Mucosa of gallbladder (tissue), 1 donor: ENCODE measurements at places on chromosomes 6 and 20.

GRCh38 chr6:37110500-37111461, 59.2 kb upstream of the PIM1 start:
- DNase-seq = no peak

DNA sequence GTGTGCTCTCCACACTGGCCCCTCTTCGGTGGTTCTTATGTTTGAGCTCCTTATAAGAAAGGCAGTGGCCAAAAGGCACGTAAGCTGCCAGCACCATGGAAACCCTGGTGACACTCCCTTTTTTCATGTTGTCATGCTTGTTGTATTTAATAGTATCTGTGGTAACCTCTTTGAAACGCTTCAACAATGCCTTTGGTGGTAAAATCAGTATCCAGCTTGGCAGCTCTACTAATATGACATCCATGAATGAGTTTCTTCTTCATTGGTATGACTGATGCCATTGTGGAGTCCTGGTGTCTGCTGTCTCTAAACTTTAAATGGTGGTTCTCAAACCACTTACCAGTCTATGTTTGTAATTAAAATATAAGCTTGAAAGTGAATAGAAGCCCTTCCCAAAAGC, 10.7 kb upstream of the MYLK2 start:
- no peak for DNase-seq

GRCh38 chr6:128600397-128600951, 80.1 kb upstream of the PTPRK start:
- DNase-seq = no peak

- DNase-seq = no peak
These were observed 166.4 kb downstream of the NFATC2 start for GRCh38 chr20:51376111-51376510.

DNA sequence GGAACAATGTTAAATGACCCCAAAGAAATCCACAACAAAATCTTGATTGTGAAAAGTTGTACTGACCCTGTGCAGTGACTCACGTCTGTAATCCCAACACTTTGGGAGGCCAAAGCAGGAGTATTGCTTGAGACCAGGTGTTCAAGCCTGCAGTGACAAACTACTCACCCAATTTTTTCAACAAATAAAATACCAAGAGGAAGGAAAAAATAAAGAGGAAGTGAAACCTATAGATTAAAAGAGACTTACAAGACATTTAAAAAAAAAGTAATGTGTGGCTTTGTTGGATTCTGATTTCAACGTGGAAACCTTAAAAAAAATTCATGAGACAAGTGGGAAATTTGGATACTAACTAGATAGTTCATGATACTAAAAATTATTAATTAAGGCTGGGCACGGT, 31.9 kb downstream of the GINS1 start:
- DNase-seq = no peak

DNA sequence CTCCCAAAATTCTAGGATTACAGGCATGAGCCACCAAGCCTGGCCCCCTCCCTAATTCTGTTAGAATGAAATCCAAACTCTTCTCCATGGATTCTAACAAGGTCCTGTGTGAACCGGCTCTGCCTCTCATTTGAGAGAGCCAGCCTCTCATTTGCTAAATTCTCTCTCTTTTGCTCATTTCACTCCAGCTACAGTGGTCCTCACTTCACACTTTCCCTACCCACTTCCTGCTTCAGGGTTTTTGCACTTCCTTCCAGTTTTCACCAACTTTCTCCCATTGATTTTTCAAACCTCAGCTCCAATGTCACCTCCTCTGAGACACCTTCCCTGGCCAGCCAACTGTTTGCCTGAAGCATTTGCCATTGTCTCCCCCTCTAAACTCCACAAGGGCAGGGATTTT, 5.1 kb downstream of the COX4I2 start:
- no peak for DNase-seq

- no peak for DNase-seq
These were observed 52.2 kb downstream of the CDC40 start for GRCh38 chr6:110232450-110232849.

- no peak for DNase-seq
These were observed 348.1 kb downstream of the CDC5L start for GRCh38 chr6:44735630-44735963.

DNA sequence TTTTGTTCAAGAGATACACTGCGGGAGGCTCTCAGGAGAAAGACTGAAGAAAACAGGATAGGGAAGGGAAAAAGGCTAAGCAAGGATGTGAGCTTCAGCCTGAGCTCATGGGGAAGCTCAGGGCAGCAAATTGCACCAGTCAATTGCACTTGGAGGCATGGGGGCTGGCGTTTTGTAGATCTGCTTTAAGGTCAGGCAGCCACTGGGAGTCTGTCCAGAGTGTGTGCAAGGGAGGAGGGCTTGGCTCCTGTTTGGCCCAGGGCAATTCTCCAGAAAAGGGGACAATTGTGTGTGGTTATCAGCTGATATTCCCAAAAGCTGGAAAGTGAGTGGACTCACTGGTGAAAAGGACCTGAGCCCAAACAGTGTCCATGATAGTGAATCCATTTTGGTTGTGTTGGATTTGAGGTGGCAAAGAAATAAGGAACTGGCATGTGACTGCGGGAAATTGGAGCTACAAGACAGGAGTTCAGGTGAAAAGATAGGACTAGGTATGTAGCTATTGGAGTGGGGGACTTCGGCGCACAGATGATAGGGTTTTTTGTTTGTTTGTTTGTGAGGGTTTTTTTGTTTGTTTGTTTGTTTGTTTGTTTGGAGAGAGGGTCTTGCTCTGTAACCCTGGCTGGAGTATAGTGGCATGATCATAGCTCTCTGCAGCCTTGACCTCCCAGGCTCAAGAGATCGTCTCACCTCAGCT, 22.3 kb upstream of the IER3 start:
- no peak for DNase-seq

DNA sequence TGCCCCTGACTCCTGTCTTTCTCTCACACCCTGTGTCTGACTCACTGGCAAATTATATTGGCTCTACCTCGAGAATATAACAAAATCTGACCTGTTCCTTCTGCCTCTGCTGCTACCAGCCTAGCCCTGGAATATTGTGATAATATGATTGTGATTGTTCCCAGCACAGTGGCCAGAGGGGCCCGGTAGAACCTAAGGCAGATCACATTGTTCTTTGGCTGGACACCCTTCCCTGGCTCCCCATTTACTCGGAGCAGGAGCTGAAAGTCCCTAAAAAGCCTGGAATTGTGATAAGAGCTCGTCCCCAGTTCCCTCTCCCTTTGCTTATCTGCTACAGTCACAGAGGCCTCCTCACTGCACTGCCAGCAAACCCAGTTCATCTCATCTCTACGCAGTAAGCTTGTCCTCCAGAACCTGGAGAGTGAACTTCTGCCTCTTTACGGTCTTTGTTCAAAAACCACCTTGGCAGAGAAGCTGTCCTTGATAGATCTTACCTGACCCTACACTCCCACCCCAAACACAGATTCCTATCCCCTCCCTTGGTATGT, 21.8 kb downstream of the SERPINB6 start:
- DNase-seq = no peak

DNA sequence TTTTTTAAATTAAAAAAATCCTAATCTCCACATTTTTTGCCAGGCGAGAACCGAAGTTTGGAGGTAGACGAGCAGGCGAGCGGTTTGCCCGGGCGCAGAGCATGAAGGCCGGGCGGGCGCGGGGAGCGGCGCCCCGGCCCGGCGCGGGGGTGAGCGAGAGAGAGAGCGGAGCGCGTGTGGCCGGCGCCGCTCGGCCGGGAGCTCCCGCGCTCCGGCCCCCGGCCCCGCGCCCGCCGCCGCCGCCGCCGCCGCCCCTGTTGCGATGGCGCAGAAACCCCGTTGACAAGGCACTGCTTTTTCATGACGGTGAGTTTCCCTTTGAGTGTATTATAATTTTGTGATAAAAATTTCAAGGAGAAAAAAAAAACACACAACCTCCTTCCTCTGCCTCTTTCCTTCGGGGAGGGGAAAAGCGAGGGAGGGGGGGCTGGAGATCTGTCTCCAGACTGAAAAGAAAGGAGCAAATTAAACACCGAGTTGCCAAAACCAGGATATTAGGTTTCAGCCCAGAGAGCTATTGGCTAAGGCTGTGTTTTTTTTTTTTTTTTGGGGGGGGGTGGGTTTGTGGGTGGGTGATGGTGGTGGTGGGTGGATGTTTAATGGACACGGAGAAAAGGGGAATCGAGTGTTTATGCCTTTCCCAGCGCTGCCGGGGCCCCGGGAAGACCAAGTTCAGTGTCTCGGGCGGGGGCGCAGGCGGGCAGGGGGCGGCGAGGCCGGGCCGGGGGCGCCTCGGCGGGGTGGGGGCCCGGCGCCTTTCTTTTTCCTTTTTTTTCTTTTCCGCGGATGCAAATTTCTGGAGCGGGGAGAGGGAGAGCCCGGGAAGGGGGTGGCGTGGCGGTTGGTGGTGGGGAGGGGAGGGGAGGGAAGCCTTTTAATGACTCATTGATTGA, at the start of gene BICRAL:
Gene BICRAL (plus strand): TSS at position 257 of the 893 bp plus-strand sequence. CDS start 39,971 bp downstream, outside the sequence.
- DNase-seq = peak; percentile 37

- DNase-seq = no peak
These were observed 361.3 kb upstream of the BTBD3 start for GRCh38 chr20:11556410-11556809.

DNA sequence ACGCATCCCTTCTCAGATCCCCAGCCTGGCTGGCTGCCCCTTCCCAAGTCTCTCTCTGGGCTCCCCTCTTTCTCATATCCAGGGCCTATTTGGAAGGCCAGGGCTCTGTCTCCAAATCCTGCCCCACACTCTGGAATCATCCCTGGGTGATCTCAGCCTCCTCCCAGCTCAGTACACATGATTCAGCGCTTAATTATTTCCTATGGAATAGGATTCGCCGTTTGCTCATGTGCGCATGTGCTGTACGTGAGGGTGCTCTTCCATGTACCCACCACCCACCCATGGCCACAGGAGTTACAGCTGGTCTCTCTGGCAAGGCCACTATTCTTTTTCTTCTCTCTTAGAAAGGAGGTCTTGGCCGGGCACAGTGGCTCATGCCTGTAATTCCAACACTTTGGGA, 81.7 kb upstream of the FOXP4 start:
- DNase-seq = no peak

GRCh38 chr6:68326762-68327161, 308.3 kb upstream of the ADGRB3 start:
- no peak for DNase-seq

GRCh38 chr6:154602296-154602695, 91.8 kb upstream of the CNKSR3 start:
- no peak for DNase-seq

DNA sequence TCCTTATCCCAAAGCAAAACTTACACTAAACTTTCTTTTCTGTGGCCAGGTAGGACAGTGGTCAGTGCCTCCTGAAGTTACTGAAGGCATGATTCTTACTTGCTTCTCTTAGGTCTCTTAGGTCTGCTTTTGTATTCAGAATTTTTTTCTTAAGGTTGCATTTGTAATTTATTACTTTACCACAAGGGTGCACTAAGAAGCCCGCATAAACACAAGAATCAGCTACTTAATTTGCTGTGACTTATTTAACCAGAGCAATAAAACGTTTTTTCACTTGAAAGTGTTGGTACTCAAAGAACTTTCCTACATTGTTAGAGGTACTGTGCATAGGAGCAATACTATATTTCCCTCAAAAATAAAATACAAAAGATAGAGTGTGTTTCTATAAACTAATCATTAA, 75.4 kb upstream of the LAMA2 start:
- no peak for DNase-seq

GRCh38 chr20:43702502-43702901, 24.3 kb downstream of the GTSF1L start:
- no peak for DNase-seq

GRCh38 chr20:37741055-37741454, 47.2 kb downstream of the CTNNBL1 start:
- no peak for DNase-seq

GRCh38 chr20:14569641-14570040, 232.2 kb upstream of the FLRT3 start:
- DNase-seq = no peak

GRCh38 chr20:35562541-35563110, 20.7 kb downstream of the ERGIC3 start:
- no peak for DNase-seq

- DNase-seq = no peak
These were observed 165.7 kb upstream of the AFDN start for GRCh38 chr6:167660944-167661551.

DNA sequence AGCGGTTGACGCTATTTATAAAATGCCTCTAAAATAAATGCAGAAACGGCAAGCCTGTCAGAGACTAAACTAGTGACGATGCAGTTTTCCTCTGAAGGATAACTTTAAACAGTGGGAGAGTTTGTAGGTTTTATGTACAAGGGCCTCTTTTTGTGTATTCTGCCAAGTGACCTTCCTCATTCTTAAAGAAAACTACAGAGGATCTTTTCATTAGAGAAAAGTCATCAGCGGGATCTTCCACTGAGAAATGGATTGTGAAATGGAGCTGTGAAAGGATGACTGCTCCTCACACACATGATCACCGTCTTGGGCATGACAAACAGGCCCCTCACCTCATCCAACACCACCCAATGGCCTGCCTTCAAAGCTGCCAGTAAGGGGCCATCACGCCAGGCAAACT, 89.0 kb upstream of the LYRM2 start:
- DNase-seq = no peak

DNA sequence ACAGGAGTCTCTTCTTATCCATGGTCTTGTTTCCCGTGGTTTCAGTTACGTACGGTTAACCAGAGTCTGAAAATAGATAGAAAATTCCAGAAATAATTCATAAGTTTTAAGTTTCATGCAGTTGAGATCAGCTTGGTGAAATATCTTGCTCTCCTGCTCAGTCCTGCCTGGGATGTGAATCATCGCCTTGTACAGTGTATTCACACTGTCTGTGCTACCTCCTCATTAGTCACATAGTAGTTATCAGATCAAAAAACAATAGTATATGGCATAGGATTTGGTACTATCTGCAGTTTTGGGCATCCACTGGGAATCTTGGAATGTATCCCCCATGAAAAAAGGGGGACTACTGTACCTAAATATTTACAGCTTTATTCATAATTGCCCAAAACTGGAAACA, 22.7 kb upstream of the MOCS1 start:
- DNase-seq = no peak

- DNase-seq = no peak
These were observed 174.7 kb downstream of the ZFAND3 start for GRCh38 chr6:37994223-37994622.

GRCh38 chr6:167098825-167099225, 24.1 kb upstream of the CCR6 start:
- no peak for DNase-seq

DNA sequence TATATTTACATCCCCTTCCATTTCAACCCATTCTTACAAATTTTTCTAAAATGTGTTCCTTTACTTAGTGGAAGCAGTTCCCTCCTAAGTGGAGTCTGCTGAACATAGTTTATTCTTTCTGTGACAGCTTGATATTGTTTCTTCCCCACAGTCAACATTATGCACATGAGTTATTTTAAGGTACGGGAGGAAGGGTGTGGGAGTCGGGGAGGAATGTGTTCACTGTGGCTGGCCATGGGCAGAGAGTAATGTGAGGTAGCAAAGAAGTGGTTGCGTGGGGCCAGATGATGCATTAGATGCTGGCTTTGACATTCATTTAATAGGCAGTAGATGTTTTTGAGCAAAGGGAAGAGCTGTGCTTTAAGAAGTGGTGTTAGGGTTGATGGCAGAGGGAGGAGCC, 98.5 kb downstream of the ARMC2 start:
- DNase-seq = no peak
